ENCODE measurements at places on chromosomes 12 and 14.
A peak's percentile ranks its signal among the peaks of the same experiment; 100 is the strongest.

DNA sequence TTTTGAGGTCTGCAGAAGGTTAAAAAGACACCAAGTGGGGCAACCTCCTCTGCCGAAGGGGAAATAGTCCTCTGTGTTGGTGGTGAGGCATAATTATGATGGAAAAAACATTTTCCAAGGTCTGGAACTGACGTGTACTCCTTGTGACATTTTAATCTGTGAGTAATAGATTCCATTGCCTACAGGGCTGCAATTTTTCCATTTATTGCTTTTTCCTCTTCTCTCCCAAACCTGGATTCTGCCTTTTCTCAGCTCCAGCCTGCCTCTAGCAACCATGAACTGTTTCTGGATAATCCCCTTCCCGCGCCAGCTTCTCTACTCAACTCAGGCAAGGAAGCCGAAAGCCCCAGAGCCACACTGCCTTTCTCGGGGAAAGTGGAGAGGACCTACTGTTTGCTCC is 230.1 kb upstream of the PLXNC1 start:
- no peak for DNase-seq

DNA sequence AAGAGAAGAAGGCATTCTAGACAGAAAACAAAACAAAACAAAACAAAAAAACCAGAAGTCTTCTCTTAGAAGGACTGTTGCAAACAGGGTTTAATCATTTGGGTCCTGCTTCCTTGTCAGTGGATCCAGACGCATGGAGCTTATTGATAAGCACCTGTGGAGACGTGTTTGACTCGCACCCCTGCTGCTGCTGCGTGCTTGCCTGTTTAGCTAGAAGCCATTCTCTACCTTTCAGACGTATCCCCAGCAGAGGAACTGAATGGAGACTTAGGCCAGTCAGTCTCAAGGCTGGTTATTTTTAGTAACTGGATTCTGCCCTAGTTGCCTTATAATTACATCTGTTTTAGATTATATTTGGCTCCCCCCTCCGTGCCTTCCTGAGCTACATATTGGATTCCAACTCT is 186.1 kb upstream of the EEA1 start:
- DNase-seq: no peak

- no peak for DNase-seq
Observed at GRCh38 chr12:13564266-13564810, 367.8 kb downstream of the EMP1 start.

DNA sequence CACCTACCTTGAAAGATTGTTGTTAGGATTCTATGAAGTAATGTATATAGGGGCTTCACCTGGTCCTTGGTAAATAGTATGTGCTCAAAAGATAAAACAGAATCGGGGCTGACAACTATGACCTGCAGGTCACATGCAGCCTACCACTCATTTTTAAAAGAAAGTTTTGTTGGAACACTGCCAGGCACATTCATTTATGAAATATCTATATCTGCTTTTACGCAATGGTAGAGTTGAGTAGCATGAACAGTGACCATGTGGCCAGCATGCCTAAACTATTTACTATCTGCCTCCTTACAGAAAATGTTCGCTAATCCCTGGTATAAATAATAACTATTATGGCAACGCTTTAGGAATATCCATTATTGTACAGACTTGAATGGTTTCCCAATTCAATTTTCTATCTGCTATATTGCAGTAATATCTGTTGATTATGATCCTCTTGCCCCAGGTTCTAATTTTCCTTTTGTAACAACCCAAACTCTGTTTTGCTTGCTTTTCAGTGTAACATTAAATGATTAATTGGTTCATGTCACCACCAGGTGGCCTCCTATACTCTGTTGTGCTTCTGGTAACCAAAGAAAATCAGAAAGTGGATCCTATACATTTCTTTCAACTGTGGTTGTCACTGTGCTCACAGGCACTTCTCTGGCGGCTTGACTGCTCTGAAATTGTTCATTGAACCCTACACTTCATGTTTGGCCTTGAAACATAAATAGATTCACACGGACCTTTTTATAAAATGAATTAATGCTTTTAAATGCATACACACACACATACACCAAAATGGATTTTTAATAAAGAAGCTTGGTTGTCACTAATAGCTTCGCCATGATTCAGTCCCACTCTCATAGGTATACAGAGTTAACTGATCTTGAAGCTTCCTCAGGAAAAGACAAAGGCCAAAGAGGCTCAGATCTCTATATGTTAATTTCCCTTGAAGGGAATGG is 227.7 kb upstream of the NPAS3 start:
- peak; percentile 85 for DNase-seq

DNA sequence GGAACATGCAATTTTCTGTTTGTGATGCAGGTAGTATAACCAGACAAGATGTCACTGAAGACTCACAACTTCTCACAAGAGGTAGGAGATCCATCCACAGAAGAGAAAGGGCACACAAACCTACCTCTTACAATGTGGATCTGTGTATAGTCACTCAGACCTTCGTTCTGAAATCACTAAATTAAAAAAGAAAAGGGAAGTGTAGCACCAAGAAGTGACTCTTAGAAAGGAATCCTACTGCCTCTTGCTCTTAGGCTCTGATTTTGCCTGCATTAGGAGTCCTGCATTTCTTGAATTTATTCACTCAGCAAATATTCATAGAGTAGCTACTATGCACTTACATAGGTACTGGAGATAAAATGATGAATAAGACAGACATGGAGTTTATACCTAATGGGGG is 347.6 kb downstream of the BMP4 start:
- DNase-seq: no peak

GRCh38 chr14:99976021-99976420 is 89.2 kb upstream of the EVL start:
- no peak for DNase-seq

DNA sequence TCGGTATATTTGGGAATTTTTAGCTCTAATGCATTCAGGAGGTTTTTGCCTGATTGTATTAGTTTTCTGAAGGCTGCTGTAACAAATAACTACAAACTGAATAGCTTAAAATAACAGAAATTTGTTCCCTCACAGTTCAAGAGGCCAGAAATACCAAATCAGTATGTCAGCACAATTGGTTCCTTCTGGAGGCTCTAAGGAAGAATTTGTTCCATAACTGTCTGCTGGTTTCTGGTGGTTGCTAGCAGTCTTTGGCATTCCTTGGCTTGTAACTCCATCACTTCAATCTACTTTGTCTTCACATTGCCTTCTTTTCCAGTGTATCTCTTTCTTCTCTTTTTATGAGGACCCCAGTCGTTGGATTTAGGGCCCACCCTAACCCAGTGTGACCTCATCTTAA is 21.3 kb downstream of the TMTC3 start:
- no peak for DNase-seq

- DNase-seq: peak; percentile 87
Observed at GRCh38 chr12:118981285-118982211, at the start of gene SRRM4. Gene SRRM4, plus strand, starts transcription at chr12:118981541. Its CDS starts 342 bp downstream, at chr12:118981883.

- no peak for DNase-seq
Observed at GRCh38 chr12:103758310-103759089, 82.5 kb downstream of the NT5DC3 start.

DNA sequence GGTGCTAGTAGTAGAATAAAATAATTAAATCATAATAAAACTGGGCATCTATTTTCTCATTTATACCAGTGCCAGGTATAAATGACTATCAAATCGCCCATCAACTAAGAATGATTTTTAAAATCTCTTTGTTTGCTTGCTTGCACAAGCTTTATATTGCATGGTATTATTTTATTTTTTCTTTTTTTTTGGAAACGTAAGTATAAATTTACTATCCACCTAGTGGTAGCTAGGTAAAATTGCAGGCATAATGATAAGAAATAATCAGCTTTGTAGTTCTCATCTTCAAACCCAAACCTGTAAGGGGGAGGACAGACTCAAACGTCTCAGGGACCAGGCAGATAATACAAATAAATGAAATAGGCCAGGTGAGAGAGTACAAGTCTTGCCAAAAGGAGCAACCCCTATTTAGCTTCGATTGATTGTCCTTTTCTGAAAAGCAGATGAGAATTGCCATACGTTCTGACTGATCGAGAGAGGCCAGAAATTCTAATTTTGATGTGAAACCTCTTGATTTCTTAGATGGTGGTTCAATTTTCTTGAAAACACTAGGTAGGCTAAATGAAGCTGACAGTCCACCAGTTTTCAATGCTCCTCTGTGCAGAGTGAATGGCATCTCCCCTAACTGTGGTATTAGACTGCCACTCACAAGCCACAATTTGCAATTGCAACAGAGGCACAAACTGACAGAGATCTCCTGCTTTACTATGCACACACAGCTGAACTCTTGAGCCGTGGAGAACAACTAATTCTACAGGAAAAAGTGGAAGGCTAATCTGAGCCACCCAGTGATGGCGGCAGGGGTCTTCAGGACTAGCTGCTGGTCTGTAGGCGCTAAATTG is 189.3 kb downstream of the DACT1 start:
- no peak for DNase-seq

- DNase-seq: no peak
Observed at GRCh38 chr12:53483225-53483978, 15.9 kb downstream of the MAP3K12 start.

GRCh38 chr12:12445882-12446181 is 89.0 kb downstream of the BORCS5 start:
- no peak for DNase-seq

- no peak for DNase-seq
Observed at GRCh38 chr12:89943463-89943862, 234.8 kb upstream of the ATP2B1 start.

DNA sequence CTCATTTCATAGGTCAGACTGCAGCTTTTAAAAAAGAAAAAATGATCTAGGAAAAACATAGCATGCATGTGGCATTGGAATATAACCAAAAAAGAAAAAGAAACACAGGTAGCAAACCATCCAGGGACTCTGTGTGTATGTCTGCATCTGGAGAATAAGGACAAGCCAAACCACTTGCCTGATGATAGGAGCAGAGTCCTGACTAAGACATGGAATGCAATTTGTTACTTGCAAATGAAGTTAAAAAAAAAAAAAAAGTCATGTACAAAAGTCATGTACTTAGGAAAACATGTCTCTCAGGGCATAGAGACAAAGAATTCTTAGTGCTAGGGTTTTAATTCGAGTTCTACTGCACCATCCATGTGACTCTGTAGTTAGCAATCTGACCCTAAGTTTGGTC is 15.9 kb downstream of the TSPAN11 start:
- DNase-seq: no peak

DNA sequence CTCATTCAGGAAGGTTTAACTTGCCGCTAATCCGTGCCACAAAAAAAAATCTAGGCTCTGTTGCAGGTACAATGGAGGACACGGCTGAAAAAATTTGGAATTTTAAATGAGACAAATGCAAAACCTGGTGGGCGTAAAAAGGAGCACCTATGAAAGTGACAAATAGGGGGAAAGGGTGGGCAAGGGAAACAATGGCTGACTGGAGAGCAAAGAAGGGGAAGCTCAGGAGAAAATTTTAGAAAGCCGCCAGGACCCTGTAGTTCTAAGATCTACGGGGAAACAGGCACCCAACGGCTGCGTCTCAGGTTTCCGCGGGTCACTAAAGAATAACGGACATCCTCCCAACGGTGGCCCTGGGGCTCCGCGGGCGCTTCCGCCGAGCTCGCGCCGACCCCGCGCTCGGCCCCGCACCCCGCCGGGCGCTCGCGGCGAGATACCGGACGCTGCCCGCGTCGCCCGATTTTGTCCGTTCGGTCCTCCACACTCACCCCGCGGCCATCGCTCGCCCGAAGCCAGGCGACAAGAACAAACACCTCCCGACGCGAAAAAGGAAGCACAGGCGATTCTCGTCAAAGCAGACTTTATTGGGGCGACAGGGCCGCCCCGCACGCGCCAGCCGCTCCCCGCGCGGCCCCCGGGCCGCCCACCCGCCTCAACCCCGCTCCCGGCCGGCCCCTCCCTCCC is 1.1 kb upstream of the YY1 start:
- DNase-seq: peak; percentile 67

DNA sequence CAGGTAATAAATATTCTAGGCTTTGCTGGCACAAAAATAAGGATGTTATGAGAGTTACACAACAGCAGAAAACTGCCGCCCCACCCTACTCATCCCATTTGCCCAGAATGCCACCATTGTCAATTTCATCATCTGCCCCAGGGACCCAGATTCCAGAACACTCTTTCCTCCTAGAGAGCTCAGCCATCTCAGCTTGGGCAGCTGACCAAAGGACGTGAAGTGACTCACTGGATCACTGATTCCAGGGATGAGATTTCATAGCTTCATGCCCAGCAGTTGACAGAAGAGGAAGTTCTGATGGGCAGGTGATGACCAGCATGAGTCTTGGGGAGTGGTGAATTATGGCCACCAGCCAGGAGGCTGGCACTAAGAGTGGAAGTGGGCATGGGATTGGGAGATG is 450.3 kb downstream of the RMST start:
- no peak for DNase-seq

- no peak for DNase-seq
Observed at GRCh38 chr12:126668538-126668937, 1598.4 kb upstream of the TMEM132C start.

DNA sequence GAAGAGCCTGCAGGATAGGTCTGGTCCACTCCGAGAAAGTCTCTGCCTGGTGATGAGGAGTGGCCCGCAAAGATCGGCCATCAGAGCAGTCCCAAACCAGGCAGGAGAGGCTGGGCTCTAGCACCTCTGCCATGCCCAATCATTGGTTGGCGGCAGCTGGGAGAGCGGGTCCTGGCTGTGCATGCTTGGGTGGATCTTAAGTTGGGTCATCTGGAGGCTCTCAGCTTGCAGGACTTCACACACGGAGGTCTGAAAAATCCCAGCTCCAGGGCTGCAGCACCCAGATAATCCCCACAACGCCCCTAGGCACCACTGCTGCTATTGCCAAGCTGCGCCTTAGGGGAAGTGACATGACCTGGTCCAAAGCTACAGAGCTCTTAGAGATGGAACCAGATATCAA is 766.7 kb upstream of the TBX3 start:
- no peak for DNase-seq

GRCh38 chr14:67492538-67492937 is 4.0 kb upstream of the TMEM229B start:
- DNase-seq: no peak

DNA sequence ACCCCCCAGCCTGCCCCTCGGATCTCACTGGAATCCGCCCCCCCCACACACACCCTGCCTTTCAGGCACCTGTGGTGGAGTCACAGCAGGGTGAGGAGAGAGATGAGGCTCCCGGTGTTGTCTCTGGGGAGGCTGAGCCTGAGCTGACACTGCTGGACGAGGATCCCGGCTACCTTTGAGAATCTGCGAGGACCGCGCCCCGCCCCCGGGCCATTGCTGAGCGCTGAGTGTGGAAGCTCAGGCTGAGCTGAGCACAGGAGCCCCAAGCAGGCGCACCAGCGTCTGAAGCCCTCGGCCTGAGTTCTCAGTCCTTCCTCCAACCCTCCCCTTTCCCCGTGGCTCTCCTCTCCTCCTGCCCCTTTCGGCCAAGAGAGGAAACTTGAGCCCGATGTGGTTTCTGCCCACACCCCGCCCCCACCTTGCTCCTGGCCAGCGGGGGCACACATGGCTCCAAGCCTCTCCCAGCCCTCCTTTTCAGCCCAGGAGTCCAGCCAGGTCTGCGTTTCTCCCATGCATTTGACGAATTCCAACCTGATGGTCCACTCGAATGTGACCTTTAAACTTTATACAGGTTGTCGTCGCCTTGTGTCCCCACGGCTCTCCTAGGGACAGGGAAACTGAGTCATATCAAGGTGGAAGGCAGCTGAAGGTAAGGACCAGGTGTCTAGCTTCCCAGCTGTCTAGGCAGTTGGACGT is at the start of gene NFE2:
TSS of gene NFE2 (minus strand) at position 284 of the 696 bp plus-strand sequence. CDS start 5,767 bp downstream, outside the sequence.
- no peak for DNase-seq
